Stimulated activated CD4-positive, alpha-beta T cell treated with anti-CD3 and anti-CD28 coated beads, Interleukin-1b, Interleukin-23, amount 100 ng/mL, for 48 hours (primary cell): ENCODE measurements at places on chromosomes 16 and 17.

GRCh38 chr16:8946544-8946943, 17.2 kb downstream of the USP7 start:
- DNase-seq, result no peak

GRCh38 chr17:356671-357434, 4.2 kb upstream of the RPH3AL start:
- DNase-seq, result no peak

GRCh38 chr17:78180083-78180482, 6.8 kb downstream of the TK1 start:
- DNase-seq, result no peak

DNA sequence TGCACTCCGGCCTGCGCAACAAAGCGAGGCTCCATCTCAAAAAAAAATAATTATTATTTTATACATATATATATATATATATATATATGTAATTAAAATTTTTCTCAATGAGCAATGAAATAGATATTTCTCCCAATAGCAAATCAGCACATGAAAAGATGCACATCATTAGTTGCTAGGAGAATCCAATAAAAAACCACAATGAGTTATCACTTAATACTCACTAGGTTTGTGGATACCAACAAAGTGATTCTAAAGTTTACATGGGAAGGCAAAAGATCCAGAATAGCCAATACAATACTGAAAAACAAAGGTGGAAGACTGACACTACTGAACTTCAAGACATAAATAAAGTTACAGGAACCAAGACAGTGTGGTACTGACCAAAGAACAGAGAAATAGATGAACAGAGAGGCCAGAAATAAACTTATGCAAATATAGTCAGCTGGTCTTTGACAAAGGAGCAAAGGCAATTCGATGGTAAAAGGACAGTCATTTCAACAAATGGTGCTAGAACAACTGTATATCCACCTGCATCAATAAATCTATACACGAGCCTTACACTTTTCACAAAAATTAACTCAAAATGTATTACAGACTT, 13.6 kb downstream of the SMG6 start:
- DNase-seq, result no peak

DNA sequence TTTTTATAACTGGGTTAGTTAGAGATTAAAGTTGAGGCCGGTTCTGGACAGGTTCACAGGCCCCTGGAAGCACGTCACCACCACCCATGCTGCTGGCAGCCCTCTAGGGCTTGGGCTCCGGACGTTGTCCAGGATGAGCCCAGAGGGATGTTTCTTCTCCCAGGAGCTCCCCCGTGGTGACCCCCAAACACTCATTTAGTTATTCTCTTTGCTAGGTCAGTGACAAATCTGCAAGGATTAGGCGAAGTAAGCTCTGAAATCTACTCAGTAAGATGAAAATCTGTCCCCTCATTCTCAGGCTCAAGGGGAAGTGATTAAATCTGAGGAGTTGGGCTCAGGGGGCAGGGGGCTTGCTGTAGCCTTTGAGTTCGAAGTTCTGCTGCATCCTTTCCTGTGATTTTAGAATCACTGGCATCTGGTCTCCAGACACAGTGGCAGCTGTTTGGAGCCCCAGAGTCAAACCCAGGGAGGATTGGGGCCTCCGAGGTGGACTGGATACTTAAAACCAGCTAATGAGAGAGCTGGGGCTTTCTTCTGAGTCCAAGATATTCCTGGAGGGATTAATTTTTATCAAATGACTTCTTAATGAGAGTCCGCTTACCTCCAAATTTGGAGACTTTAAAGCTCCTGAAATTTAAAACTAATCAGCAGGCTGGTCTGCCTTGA, 49.2 kb upstream of the HS3ST2 start:
- DNase-seq, result no peak

- no peak for DNase-seq
Observed at GRCh38 chr16:80723091-80723490, 81.3 kb downstream of the CDYL2 start.

- DNase-seq, result no peak
Observed at GRCh38 chr17:65055280-65055707, 1.2 kb downstream of the GNA13 start.

DNA sequence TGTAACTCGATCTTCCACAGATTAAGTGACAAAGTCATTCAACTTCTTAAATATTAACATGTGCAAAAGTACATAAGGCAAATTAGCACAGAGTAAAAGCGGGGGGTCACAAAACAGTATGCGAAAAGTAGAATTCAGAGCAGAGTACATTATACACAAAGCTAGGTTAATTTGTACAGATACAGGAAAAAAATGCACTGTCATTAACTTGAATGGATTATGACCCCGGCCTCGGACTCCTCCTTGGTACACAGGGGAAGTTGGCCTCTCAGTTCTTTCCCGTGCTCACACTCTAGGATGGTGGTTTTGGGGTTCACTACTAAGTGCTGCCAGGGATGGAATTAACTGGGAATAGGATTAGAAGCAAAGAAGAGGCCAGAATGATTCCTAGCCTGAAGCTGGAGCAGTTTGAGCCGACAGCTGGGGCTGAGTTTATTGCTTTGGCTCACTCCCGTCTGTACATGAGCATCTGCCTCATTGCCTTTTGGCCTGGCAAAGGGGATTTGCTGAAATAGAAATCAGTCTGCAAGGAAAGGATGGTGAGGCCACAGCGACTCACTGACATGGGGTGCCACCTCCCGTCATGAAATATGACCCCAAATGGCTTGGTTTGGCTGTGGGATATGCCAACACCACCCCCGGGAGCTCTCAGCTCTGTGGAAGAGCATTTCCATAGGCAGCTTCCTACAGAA, 23.6 kb downstream of the NTN1 start:
- DNase-seq, result no peak

GRCh38 chr16:2372684-2373083, 32.2 kb upstream of the ABCA3 start:
- DNase-seq, result no peak

GRCh38 chr17:55437159-55437605, 15.5 kb upstream of the MMD start:
- no peak for DNase-seq

GRCh38 chr16:86353148-86353547, 157.2 kb upstream of the FOXF1 start:
- no peak for DNase-seq

- DNase-seq, result no peak
Observed at GRCh38 chr16:87171723-87172122, 145.5 kb downstream of the C16orf95 start.

GRCh38 chr17:15951368-15952047, 6.6 kb downstream of the ADORA2B start:
- DNase-seq, result no peak

DNA sequence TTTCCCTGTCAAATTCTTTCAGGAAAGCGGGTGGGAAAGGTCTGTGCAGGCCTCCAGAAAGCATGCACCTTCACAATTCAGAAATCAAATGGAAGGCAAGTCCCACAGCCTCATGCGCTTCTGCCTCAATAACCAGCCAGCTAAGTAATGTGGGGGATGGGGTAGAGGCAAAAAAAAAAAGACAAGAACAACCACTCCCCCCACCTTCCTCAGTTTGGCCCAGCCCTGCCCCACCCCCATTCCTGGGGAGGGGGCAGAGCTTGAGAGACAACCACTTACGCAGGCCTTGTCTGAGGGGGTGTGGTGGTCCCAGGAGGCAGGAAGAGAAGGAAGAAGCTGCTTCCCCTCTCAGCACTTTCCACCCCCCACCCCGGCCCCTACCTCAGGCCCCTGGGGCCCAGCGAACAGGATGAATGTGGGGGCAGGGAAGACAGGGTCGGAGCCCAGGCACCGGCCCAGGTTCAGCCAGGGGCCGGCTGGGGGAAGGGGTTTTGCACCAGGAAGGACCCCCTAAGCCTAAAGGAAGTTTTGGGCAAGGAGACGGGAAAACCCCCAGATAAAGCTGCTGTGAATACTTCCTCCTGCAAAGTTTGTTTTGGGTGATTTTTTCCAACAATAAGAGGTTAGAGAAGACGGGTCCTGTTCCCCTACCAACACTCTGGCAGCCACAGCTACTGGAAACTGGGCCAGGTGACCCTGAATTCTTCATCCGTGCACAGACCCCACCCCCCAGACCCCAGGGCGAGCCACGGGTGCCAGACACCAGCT, 1.2 kb downstream of the JUP start:
- DNase-seq, result no peak

DNA sequence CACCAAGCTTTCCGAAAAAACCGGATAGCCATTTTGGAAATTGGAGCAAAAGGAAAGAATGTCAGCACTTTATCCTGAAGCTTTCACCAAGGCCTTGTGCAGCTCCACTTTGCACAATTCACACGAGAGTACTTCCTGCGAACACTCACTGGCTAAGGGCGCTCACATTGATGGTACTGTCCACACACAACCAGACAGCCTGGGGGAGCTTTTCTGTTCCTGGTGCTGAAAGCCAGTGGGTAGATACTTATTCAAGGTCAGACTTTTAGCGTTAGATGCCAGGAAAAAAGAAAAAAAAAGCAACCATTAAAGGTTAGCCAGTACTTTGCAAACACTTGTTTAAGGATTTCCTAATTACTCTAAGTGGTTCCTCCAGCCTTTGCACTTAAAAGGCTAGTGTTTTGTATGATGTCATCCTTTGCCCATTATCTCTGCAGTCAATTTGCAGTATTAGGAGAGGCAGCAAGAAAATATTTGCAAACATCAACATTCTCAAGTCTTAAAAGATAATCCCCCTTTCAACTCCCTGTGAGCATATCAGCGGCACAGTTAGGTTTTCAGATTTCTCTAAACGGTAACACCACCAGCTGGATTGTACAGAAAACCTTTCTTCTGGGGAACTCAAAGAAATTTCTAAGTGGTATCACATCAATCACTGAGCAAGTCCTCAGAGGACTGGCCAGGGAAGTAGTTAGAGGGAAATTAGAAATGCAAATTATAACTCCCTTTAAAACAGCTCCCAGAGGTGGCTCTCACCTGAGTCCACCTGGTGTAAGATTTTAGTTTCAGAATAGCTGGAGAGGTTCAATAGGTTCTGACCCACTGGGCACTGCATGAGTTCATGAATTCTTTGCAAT, 243.4 kb upstream of the IRX5 start:
- no peak for DNase-seq

- DNase-seq, result no peak
Observed at GRCh38 chr17:53628011-53628410, 194.7 kb upstream of the KIF2B start.

DNA sequence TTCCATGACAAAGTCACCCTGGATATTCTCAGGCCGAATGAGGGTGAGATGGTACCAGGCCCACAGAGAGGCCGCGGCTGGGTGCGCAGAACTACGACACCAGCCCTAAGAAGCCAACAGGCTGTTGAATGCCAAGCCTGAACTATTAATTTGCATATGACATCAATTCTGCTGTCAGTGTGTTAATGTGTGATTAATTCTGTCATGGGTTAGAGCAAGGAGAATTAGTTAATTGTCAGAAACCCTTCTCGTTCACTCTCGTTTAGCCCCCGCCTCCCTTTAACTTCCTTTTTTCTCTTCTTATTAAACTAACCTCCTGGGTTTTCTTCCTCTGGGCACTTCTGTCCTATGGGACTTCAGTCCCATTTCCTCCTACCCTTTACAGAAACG, 123.4 kb downstream of the ZFHX3 start:
- DNase-seq, result no peak

DNA sequence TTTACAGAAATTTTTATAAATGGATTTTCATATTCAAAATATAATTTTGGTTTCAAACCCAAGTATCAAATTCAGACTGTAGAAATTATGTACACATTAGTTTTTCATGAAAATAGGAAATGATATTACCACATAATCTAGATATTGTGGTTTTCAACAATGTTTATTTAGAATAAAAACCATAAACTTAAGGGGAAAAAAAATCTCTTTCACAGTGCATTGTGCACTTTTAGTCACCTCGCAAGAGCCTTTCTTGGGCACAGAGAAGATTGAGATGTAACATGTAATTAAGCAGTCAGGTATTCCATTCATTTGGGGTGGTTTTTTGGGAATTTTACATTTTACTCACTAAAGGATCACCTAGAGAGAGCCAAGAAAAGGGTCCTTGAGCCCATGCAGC, 104.0 kb downstream of the TANC2 start:
- no peak for DNase-seq

- no peak for DNase-seq
Observed at GRCh38 chr17:49703557-49704277, 4.0 kb downstream of the SLC35B1 start.

- DNase-seq, result no peak
Observed at GRCh38 chr16:14378689-14379467, 251.2 kb downstream of the PARN start.

DNA sequence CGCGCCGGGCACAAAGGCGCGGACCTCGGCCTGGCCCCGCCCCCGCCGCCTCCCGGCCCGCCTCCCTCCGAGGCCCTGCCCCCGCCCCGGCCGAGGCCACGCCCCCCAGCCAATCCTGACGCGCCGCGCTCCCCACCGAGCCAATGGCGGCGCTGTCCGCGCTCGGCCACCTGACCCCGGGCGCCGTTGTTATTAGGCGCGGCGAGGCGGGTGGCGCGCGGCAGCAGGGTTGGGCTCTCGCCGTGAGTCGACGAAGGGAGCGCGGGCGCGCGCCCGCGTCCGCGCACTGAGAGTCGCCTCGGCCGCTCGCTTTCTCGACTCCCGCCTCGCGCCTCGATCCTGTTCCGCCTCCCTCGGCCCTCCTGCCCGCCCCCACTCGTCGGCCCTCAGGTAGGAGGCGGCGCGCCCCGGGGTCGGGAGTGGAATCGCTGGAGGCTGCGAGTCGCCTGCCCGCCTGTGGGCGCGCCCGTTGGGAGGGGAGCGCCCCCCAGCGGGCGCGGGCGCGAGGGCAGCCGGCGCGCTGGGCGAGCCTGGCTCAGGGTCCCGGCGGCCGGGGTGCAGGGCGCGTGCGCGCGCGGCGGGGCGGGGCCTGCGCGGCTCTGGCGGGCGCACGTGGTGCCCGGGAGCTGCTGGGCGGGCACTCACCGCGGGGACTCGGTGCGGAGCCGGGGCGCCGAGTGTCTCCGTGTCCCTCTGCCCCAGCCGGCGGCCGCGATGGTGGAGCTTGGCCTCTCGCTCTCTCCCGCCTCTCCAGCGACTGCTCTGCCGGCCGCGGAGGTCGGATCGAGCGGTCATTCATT, 405 bp upstream of the CBLN1 start:
- peak; percentile 79 for DNase-seq

GRCh38 chr16:2155977-2156848, 631 bp downstream of the TRAF7 start:
- no peak for DNase-seq

GRCh38 chr16:15477802-15478201, 43.4 kb downstream of the BMERB1 start:
- no peak for DNase-seq

DNA sequence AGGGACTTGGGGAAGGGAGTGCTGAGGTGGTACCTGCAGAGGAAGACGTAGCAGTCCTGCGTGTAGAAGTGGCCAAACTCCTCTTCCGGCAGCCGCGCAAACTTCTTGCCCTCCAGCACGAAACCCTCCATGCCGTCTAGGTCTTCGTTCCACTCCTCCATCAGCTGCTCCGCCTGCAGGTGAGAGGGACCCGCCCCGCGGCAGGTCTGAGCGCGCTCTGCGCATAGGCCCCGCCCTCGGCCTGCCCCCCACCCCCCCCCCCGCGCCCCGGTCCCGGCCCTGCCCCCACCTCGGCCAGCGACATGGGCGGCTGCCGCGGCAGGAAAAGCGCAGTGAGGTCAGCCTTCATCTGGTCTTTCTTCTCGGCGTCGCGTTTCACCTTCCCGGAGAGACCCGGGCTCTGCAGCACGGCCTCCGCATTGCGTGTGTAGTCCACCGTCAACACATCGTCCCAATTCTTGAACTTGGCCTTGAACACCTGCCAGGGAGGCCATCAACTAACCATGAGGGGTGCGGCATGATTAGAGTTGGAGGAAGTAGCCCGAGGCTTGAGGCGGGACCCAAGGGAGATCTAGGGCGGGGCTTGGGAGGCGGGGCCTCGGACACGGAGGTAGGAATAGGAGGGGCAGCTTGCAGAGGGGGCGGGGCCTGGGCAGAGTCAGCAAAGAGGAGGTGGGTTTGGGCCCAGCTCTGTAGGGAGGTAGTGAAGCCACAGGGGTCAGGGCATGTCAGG, 11.5 kb downstream of the FLII start:
- DNase-seq, result peak; percentile 52
